ENCODE measurements at places on chromosomes 6 and 20.

DNA sequence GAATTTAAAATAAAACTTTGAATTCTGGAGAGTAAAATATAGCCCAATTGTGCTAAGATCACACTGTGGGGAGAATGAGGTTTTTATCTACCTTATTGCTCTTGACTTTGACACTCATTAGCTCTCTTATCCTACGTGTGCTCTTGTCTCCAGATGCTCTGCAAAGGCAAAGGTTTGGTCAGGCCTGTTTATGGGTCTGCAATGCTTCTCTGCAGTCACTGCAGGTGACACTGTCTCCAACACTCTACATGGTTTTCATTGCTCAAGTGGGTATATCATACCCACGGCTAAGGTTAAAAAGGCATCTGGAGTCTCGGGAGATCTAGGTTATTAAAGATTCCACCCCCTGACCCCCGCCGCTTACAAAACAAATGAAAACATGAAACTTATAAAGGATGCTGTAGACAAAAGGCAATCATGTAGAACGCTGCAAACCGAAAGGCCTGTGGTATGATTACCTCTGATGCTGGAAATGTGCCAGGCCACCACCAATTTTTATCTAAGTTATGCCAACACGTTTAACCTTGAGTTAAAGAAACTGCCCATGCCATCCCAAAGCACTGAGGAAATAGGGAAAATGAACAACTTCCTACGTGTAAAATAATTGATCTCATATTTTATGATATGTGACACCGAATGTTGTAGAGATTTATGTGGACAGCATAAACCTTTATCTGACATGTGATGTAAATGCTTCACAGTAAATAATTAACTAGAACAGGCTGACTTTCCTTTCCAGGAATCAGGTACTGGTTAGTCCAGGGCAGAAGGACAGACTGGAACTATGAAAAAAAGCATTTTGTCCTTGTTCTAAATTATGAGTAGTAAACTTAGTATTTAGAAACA is 238.2 kb upstream of the NOX3 start:
- DNase-seq, result no peak

GRCh38 chr6:170128346-170128745 is 162.5 kb downstream of the DLL1 start:
- no peak for DNase-seq

DNA sequence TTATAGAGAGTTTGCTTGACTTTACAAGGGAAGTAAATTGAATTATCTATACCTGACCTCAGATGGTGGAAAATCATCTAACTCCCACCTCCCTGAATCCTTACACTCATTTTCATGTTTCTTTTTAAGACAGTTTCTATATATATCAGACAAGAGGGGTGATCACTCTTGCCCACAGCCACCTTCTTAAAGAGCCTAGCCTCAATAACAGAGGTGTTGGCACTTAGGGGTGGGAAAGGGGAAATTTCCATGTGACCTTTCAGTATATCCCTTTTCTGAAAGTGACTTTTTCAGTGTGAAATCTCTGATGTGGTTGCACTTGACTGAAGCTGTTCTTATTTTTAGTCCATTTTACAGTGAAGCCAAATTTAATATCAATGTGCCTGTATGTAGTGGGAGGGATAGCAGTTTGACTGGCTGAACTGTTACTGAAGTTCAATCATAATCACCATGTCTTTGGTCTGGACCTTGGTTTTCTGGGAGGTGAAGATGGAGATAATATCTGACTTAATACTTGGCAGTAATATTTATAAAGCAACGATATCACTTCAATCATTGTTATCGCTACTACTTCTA is 141.3 kb downstream of the MAP3K7 start:
- no peak for DNase-seq

DNA sequence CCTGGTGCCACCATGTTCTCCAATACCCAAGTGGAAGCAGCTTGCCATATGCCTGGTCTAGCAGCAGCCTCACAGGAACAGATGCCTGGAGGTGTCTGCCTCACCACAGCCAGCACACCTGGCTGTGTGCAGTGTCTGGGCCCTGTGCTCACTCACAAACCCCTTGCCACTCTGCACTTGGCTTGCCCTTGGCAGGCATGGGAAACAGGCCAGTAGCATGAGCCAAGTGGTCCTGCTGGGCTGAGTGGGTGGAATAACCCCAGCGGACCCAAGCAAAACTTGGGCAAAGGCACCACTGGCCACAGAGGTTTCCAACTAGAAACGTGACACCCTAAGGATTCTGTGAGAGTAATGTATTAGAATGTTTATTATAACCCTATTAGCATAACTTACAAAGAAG is 600.5 kb upstream of the GJE1 start:
- no peak for DNase-seq

DNA sequence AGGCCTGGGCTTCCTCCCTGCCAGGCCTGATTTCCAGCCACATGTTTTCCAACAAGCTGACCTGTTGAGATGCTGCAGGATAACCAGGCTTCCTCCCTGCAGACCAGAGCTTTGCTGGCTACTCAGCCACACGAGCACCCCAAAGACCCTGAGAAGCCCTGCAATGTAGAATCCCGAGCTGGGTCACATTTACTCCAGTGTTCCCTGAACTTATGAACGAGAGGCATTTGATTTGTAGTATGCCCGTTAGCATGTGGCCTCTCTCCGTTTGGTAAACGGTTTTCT is 4.0 kb downstream of the SIRPA start:
- DNase-seq, result no peak

GRCh38 chr20:35600993-35601973 is 14.3 kb upstream of the SPAG4 start:
- peak; percentile 83 for DNase-seq

DNA sequence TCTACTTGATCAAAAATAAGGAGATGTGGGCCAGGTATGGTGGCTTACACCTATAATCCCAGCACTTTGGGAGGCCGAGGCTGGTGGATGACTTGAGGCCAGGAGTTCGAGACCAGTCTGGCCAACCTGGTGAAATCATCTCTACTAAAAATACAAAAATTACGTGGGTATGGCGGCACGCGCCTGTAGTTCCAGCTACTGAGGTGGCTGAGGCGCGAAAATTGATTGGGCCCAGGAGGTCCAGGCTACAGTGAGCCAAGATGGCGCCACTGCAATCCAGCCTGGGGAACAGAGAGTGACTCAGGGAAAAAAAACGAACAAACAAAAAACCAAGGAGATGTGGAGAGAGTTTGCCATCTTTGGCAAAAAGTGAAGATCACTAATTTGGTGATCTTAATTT is 65.3 kb downstream of the BMP2 start:
- no peak for DNase-seq

- DNase-seq, result no peak
These were observed 11.7 kb downstream of the SFT2D1 start for GRCh38 chr6:166330612-166331011.

DNA sequence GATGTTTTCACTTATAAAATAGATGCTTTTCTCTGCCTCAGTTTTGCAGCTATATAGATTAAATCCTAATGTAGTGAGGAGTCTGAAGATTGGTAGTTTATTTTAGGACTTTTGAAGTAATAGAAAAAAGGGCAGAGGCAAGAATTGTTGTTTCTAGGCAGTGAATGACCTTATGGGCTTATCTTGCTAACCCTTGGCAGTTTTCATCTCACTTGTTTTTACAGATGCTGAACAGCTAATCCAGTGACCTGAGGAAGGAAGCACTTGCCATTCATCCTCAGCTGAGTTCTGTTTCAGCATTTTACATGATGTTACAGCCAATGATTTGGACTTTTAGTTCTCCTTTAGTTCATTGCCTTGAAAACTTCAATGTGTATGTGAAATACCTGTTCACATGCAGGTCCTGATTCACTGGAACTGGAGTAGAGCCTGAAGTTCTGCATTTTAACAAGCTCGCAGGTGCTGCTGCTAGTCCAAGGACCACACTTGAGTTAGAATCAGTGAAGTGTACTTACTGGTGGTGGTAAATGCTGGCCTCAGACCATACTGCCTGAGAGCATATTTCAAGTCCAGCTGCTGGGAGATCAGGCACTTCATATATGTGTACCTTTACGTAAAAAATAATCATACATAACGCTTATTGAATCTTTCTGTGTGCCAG is 86.9 kb downstream of the TULP4 start:
- no peak for DNase-seq

- DNase-seq, result no peak
These were observed 6.1 kb downstream of the MDFI start for GRCh38 chr6:41644297-41644879.

DNA sequence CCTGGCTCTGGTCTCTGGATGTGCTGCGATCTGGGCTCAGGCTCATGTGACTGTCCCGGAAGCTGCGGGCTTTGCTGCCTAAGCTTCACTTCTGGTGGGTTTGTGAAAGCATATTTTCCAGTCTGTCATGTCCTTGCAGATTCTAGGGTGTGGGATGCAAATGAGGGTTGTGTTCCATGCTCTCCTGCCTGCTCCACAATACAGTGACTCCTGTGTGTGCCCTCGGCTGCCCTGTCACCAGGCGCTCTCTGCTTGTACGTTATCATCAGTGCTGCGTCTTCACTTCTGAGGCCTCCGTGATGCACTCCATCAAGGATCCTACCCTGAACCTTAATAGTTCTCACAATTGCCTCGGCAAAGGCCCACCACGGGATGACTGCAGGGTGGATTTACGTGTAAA is 84.2 kb downstream of the TTLL2 start:
- no peak for DNase-seq

DNA sequence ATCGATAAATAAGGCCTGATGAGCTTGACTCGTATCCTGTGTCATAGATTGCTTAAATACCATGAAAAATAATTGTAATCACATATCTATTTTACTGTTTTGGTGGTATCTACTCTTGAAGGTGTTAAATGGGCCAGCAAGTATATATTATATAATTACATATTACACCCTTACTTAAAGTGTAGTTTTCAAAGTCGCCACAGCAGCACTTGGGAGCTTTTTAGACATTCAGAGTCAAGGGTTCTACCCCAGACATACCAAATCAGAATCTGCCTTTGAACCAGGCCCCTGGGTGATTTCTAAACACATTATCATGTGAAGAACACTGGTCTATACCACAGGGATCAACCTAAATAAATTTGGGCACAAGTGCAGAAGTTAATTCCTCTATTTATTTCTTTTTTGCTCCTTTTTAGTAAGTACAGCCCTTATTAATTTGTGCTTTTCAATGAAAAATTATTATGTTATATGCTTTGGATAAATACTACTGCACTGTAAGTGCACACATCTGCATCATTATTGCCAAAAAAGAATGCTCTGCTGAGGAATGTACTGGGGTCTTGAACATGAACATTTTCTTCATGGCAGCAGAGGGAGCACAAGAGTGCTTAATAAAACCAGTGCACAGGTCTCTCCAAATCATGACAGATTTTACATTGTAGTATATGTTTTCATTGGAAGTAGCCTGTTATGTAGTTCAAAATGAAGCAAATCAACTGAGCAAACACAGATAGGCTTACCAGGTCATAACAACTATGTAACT is 3.1 kb upstream of the ATXN1 start:
- DNase-seq, result peak; percentile 59

DNA sequence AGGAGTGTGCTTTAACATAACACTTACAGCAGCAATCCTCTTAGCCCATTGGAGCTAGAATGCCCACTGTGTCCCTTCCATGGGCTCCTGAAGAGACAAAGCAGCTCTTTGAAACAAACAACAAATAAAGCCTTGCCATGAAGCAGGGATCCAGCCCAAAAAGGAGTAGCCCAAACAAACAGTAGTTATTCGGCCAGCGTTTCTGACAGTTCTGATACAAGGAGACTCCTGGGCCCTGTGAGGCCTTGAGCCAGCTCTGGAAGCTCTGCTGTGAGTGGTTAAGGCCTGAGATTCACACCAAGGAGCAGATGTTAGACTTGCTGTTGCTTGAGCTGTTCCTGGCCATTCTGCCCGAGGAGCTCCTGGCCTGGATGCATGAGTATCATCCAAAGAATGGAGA is 16.9 kb upstream of the ZSCAN16 start:
- DNase-seq, result no peak

DNA sequence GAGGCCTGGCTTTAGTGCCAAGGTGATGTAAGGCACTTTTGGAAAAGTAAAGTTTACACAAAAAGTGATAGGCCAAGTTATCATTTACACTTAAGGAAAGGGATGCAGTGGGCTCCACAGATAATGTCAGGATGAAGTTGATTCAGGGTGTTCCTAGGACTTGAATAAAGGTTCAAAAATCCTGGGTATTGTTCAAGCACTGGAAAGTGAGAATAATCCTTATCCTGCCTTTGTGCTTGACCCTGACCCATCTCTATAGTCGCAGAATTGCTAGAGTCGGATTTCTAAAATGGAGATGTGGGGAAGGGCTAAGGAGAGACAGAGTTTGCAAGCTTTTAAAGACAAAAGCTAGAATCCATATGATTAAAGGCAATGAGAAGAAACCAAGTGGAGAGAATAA is 115.6 kb downstream of the TIAM2 start:
- DNase-seq, result no peak

- DNase-seq, result no peak
These were observed 919.6 kb downstream of the KIF16B start for GRCh38 chr20:15653396-15654207.
